Hepatocyte (in vitro differentiated cells): ENCODE measurements at places on chromosomes 12 and 14. TPM values are rescaled to one million over a fixed set of nuclear protein-coding genes. Genes with fewer than 3 reads are reported as not detected.

- no peak for DNase-seq
Observed at GRCh38 chr12:70120970-70121369, 122.3 kb upstream of the CNOT2 start.

GRCh38 chr14:94009767-94010166, 12.7 kb downstream of the CCDC197 start:
- no peak for DNase-seq

DNA sequence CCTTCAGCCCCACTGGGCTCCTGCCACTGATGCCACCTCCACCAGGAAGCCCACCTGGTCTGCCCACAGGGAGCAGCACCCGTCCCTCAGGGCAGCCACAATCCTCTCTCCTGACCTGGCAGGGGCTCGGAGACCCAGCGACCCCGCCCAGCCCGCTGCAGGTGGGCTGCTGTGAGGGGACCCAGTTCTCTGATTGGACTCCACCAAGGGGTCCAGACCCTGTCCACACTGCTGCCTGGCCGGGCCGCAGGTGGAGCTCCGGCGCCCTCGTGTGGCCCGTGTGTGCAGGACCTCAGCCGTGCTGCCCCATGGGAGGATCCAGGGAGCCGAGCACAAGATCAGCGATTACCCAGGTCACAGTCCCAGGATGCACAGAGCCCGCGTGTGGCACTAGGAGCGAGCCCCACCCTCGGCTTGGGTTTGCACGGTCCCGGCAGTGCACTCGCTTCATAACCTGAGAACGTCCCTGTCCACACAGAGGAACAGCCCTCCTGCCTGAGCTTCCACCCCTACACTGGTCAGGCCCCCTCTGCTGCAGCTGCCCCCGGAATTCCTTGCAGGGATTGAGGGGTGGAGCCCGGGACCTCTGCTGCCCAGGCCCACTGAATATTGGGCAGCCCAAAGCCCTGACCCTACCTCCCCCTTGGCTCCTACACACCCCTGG, 35.4 kb upstream of the TMEM179 start:
- peak; percentile 87 for DNase-seq

GRCh38 chr14:22807432-22808087, 7.7 kb downstream of the SLC7A7 start:
- peak; percentile 44 for DNase-seq

The KLRB1 gene
- polyA plus RNA-seq, result not detected in 2 replicates

DNA sequence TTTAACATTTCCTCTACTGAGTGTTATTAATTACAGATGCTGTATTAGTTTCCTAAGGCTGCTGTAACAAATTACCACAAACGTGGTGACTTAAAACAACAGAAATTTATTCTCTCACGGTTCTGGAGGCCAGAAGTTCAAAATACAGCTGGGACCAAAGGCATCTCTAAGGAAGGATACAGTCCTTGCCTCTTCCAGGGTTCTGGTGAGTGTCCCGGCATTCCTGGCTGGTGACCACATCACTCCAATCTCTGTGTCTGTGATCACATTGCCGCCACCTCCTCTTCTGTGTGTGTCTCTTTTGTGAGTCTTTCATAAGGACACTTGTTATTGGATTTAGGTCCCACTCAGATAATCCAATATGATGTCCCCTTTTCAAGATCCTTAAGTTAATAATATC, 85.1 kb upstream of the CCDC198 start:
- DNase-seq, result no peak

- DNase-seq, result peak; percentile 15
Observed at GRCh38 chr12:10392394-10392930, 2.6 kb upstream of the KLRK1 start.

- DNase-seq, result peak; percentile 50
Observed at GRCh38 chr12:28172434-28173030, 17.7 kb upstream of the CCDC91 start.

The EGLN3 gene
- 14.9 and 17.2 TPM in 2 replicates for polyA plus RNA-seq

GRCh38 chr14:90087433-90087832, 25.6 kb downstream of the KCNK13 start:
- DNase-seq, result no peak

DNA sequence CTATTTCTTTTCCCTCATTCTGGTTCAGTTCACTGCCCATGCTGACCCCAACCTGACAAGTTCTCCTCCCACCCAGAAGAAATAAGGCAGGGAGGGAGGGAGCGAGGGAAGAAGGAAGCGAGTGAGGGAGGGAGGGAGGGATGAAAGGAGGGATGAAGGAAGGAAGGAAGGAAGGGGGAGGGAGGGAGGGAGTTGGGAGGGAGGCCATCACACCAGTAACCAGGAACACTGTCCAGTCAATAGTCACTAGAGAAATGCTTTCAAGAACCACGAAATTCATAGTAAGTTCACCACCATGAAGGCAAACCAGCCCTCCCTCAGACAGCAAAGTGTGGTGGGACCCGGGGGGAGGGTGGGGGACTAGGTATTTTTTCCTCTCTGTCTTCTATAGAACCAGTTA, 142.4 kb downstream of the ESRRB start:
- no peak for DNase-seq

GRCh38 chr12:131947482-131948027, 2.2 kb upstream of the EP400 start:
- no peak for DNase-seq

DNA sequence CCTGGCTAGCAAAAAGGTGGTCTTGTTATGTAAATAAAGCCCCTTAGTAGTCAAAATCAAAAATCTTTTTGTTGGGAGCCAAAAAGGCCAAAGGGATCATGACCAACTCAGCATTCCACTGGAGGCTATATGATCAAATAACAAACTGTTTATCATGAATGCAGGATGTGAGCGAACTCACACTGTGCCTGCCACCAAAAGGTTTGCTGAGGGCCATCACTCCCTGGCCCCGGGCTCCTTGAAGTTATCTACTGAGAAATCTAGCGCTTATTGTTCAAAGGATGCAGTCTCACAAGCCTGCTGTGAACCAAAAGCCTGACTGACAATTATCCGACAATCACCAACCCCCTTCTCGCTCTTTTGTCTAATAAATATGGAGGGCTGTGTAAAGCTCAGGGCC, 107.2 kb upstream of the DDHD1 start:
- DNase-seq, result no peak
